ENCODE measurements at places on chromosomes 3 and 15.
A peak's percentile ranks its signal among the peaks of the same experiment; 100 is the strongest.

- no peak for DNase-seq
Measured at GRCh38 chr15:80527961-80528360, 123.8 kb downstream of the ARNT2 start.

DNA sequence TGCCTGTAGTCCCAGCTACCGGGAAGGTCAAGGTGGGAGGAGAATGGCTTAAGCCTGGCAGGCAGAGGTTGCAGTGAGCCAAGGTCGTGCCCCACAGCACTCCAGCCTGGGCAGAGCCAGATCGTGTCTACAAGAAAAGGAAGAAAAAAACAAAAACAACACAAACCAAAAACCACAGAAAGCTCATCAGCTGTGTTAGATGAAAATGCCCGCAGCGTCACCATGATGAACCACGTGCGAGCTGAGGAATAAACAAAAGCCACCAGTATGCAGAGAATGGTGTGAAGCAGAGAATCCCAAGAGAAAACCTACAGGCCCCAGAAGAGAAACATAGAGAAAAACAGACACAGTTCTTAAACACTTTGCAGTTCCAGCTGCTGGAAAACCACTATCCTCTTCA lies 19.7 kb upstream of the TM4SF19 start:
- no peak for DNase-seq

DNA sequence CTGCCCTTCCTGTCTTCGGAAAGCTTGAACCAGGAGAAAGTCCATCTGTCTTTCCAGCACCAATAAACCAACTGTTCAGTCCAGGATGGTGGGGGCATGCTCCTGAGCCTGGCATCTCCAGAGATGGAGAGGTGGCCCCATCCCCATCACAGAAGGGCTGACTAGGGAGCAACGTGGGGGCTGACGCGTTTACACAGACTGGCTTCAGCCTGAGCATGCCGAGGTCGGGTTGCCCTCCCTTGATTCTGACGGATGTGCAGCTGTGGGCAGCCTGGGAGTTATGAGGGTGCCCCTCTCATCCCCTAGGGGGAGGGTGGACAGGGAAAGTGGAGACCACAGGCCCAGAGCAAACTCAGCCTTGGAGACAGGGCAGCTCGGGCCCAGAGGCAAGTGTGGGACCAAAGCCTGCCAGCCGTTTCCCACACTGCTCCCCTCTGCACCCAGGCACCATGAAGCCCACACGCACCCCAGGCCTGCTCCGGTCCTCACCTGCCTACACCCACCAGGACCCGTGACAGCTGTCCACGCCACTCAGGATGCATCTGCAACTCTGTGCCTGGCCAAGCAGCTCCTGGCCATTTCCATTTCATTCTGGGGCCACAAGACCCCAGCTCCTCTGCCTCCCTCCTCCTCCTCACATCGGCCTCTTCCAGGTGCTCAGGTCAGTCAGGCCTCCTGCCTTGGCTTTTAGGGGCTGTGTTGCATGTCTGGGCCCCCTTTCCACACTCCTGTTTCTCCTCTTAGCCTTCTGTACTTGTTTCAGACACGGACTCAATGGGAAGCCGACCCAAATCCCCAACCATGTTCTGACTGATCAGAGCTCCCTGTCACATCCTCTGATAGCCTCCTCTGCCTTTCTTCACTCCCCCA lies 48.2 kb upstream of the SLC41A3 start:
- DNase-seq = no peak

- DNase-seq = no peak
Measured at GRCh38 chr3:24111711-24112110, 166.6 kb downstream of the NR1D2 start.

DNA sequence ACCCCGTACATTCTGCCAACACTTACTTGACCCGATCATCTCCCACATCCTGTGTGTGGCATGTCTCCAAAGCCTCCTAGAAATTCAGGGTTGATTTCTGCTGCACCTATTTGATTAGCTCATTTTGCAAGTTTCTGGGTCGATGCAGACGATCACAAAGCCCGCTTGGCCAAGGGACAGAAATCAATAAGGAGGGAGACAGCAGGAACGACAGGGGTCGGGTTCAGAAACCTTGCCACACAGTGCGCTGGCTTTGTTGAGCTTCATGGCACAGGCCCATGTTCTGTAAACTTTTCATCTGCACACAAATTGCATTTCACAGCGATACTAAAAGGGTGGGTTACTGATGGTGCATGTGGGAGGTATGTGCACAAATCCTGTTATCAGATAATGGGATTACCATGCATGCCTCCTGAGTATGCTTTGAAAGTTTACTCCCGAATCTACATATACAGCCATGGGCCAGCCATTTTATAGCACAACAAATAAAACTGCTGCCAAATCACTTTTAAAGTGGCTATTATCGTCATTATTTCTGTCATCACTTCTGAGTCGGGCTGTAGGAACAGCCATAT lies 95.9 kb upstream of the ATP11B start:
- DNase-seq = no peak

DNA sequence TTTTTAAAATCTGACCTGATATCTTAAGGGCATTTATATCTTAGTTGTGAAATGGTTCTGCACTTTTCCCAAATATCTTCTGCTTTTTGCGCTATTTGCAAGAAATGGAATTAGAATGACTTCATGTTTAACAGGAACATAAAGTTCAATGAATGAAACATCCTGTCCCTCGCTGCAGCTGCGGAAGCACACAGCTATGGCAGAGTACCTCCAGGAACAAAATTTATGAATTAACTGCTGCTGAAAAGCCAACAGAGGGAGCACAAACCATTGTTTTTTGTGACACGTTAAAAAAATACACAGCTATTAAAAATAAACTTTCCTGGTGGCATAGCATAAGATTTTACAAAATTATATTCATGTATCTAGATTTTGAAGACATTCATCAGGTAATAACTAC lies 404.4 kb upstream of the MDFIC2 start:
- peak; percentile 40 for DNase-seq

- no peak for DNase-seq
Measured at GRCh38 chr3:12986986-12987385, 86.2 kb downstream of the IQSEC1 start.

DNA sequence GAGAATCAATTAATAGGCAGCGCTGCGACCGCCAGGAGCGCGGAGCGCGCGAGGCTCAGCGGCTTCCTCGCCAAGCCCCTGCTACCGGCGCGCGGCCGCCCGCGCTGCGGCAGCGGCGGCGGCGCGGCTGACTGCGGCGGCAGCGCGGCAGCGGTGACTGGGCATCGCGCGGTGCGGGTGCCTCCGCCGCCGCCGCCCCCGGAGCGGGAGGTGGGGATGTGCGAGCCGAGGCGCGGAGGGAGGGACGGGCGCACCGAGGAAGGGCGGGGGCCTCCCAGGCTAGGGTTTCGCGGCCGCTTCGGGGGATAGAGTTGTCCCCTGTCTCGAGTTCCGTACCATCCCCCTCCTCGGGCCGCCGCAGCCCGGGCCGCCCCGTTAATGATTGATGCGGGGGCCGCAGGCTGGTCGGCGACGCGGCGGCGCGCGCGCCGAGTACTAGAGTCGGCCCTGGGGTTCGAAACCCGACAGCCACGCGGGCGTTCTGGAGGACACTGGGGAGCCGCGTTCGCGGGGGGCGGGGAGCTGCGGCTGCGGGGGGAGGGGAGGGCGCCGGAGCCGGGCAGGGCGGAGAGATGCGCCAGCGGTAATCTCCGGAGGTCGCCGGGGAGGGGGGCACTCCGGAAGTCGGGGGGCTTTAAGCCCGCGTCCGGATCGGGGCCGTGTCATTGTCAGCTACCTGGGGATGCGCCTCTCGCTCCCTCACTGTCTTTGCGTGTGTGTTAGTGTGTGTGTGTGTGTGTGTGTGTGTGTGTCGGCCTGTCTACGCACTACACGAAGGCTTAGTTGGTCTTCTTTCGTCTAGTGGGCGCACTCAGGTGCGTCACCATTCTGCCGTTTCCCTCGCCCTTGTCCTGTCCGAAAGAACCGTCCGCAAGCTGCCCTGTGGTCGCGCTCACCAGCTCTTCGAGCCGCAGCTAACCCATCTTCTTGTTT lies at the start of gene PAQR9:
Gene PAQR9, minus strand, starts transcription at position 159 of the 933 bp plus-strand sequence. CDS start 338 bp downstream, outside the sequence.
- DNase-seq = peak; percentile 71

DNA sequence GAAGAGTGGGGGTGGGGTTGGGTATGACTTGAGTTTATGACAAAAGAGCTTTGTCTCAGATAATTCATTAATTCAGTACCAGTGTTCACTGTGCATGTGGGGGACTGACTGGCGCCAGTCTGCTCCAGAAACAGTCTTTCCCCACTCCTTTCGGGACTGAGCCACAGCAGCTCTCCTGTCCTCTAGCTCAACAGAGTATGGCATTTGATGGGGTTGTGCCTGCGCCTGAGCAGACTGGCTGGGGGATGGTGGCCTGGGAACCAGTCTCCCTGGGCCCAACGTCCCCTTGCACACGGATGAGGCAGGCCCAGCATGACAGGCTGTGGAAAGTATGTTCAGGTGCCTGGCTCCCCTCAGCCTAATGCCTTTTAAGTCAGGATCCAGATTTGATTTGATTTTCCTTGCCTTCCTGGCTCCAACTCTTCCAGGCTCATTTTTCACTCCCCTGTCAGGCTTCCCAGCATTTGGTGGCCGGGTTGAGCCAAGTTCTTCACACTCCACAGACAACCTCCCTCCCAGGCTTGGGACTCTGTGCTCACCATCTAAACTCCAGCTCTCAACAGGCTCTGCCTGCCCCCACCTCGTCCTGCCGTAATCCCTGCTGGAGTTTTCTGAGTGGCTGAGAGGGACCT lies 105.0 kb downstream of the MYLK start:
- no peak for DNase-seq

DNA sequence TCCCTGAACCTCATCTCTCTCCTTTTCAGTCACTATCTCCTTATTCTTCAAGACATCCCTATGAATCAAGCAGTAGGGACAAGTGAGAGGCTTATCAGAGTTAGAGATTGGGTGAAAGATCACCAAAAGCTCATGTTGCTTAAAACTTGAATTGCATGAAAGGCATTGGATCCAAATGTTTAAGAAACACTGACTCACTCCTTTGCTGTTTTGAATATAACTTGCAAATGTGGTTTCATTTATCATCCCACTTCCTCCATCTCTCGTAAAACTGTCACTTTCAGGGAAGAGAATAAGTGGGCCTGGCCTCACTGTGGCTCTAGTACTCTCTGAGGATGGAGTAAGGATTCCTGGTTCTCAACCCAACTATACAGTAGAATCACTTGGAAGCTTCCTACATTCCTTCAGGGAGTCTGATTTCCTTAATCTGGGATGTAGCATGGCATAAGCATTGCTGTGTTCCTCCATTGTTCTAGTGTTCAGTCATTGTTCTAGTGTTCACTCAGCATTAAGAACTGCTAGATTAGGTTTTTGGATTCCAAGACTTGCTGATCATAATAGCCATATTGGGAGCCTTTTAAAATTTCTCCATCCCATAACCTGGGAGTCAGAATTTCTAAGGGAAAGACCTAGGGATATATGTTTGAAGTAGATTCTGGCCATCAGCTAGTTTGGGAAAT lies 171.8 kb downstream of the TMEM108 start:
- peak; percentile 68 for DNase-seq

GRCh38 chr15:74374648-74375302 lies 7.3 kb upstream of the CYP11A1 start:
- DNase-seq = no peak

- DNase-seq = no peak
Measured at GRCh38 chr15:83430441-83430840, 16.7 kb upstream of the SH3GL3 start.

- DNase-seq = no peak
Measured at GRCh38 chr3:184710870-184711492, 883 bp downstream of the MAGEF1 start.

DNA sequence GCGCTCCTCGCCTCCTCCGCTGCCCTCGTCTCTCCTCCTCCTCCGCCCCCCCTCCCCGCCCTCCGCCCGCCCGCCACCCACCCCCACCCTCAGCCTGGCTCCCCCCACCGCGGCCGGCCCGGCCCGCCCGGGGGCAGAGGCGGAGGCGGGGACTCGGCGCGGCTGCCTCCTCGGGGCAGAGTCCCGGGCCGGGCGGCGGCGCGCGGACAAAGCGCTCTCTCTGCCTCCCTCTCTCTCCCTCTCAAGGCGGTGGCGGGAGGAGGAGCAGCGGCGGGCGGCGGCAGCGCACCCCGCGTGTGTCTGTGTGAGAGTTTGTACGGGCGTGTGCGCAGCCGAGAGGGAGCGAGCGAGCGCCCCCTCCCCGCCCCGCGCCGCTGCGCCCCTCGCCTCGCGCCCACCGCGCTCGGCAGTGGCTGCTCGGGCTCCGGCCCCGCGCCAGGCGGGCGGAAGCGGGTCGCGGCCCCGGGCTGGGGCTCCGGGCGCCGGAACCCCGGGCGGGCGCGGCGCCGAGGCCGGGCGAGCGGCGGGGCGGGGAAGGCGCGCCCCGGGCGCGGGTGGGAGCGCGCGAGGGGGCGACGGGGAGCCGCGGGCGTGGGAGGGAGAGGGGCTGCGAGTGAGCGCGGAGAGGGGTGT lies at the start of gene IGF2BP2:
Gene IGF2BP2, minus strand, starts transcription at position 37 of the 633 bp plus-strand sequence. CDS start 82 bp downstream, outside the sequence.
- DNase-seq = peak; percentile 79

- no peak for DNase-seq
Measured at GRCh38 chr3:49454458-49454857, 15.6 kb upstream of the DAG1 start.

DNA sequence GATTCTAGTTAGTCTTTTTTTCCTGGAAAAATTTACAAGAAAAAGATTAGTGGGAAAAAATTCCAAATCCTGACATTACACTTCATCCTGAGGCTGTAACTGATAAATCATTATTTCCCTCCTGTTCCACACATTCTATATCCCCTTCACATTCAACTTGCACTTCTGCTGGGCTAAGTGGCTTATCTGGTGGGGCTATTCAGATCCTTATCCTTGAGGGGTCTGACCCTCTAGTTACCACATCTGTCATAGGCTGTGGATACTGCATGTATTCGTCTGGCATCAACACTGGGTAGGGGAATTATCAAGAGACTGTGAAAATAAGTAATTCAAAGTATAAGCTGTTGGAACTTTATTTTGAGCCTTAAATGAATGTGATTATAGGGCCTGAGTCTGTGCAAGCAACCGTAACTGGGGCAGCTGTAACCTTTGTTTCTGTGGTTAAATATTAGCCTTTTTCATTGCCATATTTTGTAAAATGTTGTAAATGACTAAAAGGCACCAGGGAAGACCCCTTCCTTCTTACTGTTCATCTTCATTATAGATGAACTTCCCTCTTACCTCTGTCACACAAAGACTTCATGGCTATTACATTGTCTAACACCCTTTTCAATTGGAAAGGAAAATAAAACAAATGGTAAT lies 28.0 kb upstream of the TEX9 start:
- no peak for DNase-seq

DNA sequence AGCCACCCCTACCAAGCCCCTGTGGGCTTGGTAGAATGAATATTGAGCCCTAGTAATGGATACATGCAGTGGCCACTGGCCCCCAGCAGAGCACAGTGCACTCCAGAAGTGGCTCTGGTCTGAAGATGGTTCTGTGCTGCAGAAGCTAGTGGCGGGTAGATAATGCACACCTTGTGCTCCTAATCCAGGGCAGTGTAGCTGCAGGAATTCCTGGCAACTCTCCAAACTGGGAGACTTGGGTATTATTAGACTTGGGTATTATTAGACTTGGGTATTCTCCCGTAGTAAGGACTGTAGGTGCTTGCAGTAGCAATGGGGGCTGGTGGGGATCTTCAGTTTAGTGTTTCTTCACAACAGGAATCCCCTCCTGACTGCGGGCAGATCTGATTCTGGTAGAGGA lies 34.7 kb downstream of the NUSAP1 start:
- DNase-seq = no peak

- no peak for DNase-seq
Measured at GRCh38 chr15:59999612-60000112, 4.4 kb upstream of the FOXB1 start.
